M059J (cell line): ENCODE measurements at places on chromosomes 12 and 14.

DNA sequence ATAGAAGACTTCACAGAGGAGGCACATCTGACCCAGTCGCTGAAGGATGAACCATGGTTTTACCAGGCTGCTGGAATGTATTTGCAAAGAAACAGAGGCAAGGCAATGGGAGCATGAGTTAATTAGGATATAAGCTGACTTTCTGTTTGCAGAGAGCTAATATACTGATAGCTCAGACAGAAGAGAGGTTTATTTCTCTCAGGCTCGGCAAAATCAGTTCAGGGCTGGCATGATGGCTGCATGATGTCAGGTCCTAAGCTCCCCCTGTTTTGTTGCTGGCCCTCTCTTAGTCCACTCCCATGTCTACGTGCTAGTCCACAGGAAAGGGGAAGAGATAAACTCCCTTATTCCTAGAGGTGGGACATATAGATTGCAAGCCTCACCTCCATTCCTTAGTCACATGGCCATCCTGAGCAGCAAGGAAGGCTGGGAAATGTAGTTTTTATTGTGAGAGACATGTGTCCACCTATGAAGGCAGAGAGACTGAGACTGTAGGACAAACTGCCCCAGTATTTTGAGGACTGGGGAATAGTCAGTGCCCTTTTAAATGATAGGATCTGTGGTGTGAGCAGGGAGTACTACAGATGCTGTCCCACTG is 224.5 kb downstream of the VRK1 start:
- peak; percentile 14 for DNase-seq

- peak; percentile 59 for DNase-seq
Measured at GRCh38 chr12:13204428-13204827, 7.9 kb downstream of the EMP1 start.

GRCh38 chr12:109870648-109871047 is 9.7 kb downstream of the GLTP start:
- DNase-seq: peak; percentile 34

- DNase-seq: no peak
Measured at GRCh38 chr12:104046306-104046705, 3.7 kb downstream of the GLT8D2 start.

DNA sequence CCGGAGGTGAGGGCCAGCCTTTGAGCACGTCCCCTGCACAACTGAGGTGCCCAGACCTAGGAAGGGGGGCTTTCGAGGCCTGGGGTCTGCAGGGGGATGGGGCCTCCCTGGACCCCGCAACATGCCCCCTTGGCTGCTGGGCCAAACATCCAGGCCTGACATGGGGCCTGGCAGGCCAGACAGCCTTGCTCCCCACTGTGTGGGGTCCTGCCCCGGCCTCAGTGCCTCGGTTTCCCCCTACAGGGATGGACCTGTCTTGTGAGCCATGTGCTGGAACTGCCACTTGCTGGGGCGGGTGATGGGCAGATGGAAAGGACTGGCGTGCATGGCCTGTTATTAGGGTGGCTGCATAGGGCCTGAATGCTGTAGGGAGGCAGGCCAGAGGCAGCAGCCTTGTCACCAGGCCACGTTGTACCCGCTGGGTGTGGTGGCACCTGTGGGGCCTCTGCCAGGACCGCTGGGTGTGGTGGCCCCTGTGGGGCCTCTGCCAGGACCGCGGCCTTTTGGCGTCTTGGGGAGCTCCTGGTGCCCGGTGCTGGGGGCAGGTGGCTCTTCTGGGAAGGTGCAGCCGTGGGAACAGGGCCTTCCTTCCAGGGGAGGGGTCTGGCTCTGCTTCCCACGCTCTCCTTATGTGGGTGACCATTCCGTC is 20.4 kb downstream of the ASPG start:
- DNase-seq: no peak

- no peak for DNase-seq
Measured at GRCh38 chr12:117388951-117389446, 27.6 kb upstream of the NOS1 start.

- DNase-seq: no peak
Measured at GRCh38 chr14:90107789-90108188, 46.0 kb downstream of the KCNK13 start.

GRCh38 chr12:87142342-87142741 is 886.2 kb upstream of the MGAT4C start:
- no peak for DNase-seq

- no peak for DNase-seq
Measured at GRCh38 chr12:13537623-13538022, 341.1 kb downstream of the EMP1 start.

GRCh38 chr14:78240567-78240966 is 70.4 kb downstream of the NRXN3 start:
- DNase-seq: no peak

GRCh38 chr14:99072433-99072832 is 199.6 kb downstream of the BCL11B start:
- no peak for DNase-seq

DNA sequence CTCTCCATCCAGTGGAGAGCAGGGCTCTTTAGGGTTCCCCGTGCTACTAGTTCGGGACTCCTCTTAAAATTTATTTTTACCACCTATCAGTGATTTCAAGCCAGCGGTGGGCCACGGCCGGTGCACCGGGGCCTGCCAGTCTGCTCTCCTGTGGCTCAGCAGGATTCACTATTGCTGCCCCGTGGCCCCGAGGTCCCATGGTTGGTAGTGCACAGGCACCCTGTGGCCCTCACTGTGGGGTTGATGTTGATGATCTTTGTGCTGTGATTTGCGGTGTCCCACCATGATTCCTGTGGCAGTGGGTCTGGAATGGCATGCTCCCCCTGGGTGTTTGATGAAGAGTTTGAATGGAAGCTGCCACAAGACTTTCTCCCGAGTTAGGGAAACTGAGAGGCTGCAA is 12.6 kb upstream of the MEG3 start:
- DNase-seq: no peak

GRCh38 chr14:88264116-88264515 is 59.0 kb downstream of the KCNK10 start:
- no peak for DNase-seq

DNA sequence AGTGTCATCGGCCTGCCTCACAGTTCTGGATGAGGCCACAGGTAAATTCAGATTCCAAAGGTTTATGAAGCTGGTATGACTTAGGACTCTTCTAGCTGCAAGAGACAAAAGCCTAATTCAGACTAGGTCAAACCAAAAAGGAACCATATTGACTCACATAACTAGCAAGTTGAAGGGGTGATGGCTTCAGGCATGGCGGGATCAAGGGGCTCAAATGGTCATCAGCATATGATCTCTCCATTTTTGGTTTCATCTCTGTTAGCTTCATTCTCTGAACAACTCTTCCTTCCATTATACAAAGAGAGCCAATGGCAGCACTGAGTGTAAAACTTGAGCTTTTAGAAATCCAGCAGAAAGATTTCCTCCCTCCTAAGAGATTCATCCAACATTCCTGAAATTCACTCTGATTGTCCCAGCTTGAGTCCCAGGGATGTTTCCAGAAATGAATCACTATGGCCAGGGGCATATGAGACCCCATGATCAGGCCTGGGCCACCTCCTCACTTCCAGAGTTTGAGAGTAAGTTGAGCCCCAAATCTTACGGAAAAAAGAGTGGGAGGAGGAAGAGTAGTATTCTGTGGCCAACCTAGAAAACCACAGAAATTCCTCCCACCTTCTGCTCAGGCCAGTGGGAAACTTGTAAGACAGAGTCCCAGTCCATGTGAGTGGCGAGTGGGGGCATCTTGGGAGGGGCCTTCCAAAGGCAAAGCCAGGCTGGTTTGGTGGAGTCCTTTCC is 2.0 kb upstream of the MAP1LC3B2 start:
- DNase-seq: peak; percentile 55

DNA sequence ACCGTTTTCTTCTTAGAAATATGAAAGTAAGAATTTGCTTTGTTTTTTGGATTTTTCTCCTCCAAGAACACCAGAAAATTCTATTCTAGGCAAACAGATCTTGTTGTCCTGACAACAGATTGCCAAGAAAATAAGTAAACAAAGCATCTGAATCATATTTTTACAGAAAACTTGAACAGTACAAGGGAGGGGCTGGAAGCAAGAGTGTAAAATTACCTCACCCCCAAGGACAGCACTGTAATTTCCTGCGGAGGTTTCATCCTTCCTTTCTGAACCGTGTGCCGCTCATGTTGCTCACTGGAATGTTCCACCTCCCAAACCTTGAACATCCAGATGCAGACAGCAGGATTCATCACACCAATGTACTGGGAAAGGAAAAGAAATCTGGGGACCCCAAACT is 5.4 kb upstream of the CAMKK2 start:
- DNase-seq: no peak

GRCh38 chr14:66610154-66610563 is 102.2 kb downstream of the GPHN start:
- DNase-seq: no peak

GRCh38 chr12:23671881-23672280 is 277.6 kb downstream of the SOX5 start:
- DNase-seq: no peak

- DNase-seq: no peak
Measured at GRCh38 chr12:253116-253831, 9.4 kb downstream of the SLC6A13 start.

- DNase-seq: no peak
Measured at GRCh38 chr14:81113176-81113575, 107.6 kb downstream of the GTF2A1 start.

DNA sequence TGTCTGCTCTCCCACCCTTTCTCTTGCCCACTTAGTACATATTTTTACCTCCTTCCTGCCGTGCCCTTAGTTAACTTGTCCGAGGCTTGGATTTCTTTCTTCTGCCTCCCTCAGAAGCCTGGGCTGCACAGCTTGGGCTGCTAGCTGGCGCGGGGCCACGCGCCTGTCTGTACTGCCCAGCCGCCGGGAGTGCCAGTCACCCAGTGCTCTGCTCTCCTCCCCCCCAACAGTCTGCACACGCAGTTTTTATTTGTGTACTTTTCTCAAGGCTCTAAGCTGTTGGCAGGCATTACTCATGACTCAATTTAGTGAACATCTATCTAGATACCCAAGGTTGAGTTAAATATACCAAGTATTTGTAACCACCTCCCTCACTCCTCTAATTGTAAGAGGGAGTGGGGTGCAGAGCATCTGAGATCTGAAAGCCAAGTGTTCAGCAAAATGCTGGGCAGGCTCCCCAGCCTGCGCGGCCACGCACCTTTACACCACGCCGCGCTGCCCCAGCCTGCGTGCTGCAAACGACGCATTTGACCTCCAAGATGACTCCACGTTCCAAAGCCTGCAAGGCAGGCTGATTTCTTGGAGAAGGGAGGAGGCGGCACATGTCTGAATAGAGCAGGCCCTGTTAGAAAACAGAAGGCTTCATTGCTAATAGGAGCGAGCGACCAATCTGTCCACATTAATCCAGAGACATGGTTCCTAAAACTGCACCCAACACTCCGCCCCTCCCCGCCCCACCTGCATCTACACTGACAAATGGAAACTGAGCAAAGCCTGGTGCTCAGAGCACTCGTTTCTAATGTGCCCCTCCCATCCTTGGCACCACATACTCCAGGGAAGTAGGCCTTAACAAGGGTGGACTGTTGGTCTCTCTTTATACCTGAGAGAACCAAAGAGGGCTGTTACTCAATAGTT is 18.2 kb upstream of the CACNA2D4 start:
- peak; percentile 89 for DNase-seq

DNA sequence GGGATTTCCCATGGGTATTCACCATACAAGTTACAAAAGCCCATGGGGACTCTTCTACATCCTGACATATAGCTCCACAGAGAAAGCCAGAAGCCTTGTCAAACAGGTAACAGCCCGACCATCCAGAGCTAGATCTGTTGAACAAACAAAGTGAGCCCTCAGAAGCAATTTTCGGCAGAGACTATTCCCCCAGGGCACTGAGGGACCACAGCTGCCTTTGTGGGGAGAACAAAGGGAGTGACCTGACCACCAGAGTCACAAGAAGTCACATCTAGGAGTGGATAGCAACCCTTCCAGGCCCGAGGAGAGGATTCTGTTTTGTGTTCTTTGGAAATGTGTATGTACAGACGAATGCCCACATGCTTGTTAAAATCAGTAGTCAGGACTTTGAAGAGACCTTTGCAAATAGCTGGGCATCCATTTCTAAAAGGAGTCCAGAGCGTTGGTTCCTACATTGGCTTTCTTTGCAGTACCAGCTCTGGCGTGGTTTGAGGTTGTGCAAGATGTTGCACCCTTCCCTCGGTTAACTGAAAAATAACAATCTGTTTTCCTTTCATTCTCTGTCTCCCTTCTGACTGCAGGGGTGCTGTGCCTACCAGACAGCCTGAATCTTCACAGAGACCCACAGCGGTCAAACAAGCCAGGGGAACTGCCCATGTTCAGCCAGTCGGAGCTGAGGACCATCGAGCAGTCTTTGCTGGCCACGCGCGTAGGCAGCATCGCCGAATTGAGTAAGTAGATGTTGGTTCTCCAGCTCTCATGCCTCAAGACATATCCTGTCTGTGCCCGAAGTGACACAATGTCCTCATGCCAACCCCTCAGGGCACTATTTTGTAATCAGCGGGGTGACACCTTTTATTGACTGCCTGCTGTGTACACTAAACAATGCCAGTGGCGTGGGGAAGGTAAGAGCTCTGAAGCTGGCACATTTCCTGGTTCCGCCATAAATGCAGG is 165.4 kb upstream of the PWP1 start:
- no peak for DNase-seq

DNA sequence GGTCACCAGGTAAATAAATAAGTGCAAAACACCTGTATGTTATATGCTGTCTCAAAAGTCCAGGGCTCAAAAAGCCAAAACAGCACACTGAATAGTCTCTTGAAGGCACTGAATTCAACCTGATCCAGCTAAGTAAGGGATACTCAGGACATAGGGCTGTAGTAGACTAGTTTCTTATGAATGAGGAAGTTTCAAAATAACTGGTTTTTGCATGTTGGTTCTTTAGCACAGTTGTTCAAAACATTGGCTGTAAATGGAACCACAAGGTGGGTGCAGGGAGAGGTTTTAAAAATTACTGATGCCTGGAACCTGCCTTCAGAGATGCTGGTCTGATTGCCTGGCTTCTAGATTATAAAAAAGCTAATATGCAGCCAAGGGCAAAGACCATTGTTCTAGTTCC is 34.1 kb downstream of the NDUFA12 start:
- no peak for DNase-seq

DNA sequence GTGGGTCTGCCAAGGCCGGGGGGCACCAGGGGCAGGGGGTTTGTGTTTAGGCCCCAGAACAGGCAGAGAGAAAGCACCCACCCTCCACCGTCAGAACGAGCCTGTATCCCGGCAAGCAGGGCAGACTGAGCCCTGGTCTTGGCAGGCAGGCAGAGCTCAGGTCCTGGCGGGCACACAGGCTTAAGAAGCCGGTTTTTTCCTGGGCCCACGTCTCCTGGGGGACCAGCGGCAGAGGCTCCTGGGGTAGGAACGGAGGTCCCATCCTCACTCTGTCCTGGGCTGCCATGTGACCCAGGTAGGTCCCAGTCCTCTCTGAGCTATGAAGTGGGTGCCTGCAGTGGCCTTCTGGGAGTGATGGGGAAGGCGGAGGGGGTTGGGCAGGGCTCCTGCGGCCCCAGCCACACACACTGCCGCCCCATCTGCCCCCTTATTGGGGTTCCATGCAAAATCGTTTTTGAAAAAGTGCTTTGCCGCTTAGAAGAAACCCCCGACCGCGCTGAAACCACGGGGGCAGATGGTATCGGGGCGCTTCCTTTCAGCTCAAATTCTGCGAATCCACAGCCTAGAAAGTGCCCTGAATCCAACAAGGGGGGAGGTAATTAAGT is 24.2 kb downstream of the SH2B3 start:
- no peak for DNase-seq

GRCh38 chr14:33369972-33370371 is 431.3 kb downstream of the NPAS3 start:
- DNase-seq: no peak
